ENCODE measurements at places on chromosomes 13 and 19.

- DNase-seq, result no peak
These were observed 16.0 kb downstream of the TM6SF2 start for GRCh38 chr19:19257137-19257536.

DNA sequence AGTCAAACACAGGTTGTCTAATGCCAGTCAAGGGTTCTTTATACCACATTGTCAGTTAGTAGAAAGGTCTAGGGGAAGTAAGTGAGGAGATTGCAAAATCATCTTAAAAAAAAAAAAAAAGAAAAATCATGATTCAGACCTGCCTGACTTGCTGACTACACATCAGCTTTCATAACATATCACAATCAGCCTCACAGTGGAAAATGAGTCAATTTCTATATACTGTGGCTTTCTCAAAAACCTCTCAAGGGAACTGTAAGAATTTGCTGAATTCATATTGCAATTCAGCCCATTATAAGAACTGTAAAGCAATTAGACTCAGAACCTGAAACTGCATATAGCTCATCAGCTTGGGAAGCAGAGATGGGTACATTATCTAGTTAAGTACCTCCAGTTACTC is 75.3 kb upstream of the GPC6 start:
- no peak for DNase-seq

GRCh38 chr19:9076901-9077300 is 10.0 kb upstream of the OR1M1 start:
- DNase-seq, result no peak

GRCh38 chr19:45125975-45126493 is 33.1 kb downstream of the PPP1R37 start:
- no peak for DNase-seq

DNA sequence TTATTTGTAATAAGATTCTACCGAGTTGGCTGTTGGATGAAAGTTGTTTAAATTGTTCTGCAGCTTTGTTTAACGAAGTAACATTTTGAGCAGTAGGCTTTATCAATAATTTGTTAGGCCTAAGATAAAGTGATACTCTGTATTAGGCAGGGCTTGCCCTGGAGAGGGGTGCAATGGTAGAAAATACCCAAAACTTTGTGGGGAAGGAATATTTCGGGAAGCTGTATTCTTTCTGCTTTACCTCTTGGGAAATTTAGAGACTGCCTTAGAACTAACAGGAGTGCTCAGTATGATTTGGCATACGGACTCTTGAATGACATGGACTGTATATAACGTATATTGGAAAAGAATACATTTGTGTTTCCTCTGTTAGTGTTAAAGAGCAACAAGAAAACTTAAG is 2.5 kb downstream of the PDS5B start:
- no peak for DNase-seq

- no peak for DNase-seq
These were observed at the start of gene FRY for GRCh38 chr13:32031025-32031814. FRY (plus strand) TSS chr13:32031774; CDS start chr13:32031796, 22 bp downstream.

DNA sequence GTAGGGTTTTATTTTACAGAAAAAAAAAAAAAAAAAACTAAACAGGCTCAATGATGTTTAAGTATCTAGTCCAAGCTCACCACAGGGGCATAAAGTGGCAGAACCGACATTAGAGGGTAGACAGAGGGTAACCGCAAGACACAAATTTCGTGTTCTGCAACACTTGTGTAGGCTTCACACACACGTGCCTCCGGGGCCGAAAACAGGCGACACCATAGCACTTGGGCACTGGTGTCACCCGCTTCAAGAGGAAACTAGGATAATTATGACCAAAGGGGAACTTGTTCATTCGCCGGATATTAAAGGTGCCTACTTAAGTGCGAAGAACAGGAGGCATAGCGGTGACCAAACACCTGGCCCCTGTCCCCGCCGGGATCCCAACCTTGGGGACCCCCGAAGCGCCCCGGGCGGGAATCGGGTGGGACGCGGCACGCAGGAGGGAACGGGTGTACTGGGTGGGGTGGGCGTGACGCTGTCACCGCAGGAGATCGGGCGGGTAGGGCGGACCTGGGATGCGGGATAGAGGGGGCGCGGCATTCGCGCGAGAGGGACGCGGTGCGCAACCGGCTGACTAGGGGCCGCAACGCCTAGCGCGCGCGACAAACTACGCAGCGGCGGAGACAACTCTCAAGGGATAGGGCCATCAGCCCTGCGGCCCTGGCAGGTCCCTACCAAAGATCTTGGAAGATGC is 558 bp downstream of the MZT1 start:
- DNase-seq, result no peak

DNA sequence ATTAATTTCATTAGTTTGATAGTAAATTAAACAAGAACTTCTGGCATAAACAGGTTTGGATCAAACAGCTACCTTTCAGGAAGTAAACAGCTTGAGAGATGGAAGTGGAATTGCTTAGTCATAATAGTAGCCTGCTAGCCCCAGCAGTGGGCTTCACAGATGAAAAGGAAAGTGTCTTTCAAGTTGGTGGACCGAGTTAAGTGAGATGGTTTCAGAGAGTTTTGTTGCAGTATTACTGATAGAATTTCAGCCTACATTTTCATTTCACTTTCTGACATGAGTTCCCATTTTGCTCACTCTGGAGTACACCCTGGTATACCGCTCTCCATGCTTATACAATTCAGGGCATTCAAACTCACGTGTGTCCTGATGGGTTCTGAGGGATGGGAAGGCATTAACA is 2.0 kb upstream of the PTOV1 start:
- no peak for DNase-seq
